ENCODE measurements at places on chromosomes 2 and 18.

GRCh38 chr2:84971510-84972206 lies 697 bp downstream of the KCMF1 start:
- DNase-seq = peak; percentile 32

DNA sequence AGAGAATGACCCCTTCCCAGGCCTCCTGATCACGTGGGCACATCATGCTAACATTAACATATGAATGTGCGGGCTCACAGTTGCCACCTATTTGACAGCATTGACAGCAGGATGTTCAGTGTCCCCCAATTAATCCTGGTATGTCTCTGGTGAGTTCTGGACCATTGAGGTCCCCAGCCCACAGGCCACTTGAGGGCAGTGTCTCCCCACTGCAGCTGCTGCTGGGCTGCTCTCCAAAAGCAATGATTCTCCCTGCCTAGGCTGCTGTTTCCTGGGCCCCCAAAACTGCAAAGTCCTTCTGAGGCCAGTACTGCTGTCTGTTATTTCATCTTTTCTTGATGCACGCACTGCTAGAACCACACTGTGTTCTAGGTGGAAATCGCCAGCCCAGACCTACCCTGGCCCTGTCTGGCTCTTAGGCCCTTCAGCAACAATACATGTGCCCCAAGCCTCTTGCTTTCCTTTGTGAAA lies 52.7 kb upstream of the MAPK4 start:
- DNase-seq = no peak

- DNase-seq = no peak
These were observed 192.5 kb downstream of the HAUS1 start for GRCh38 chr18:46296656-46297055.

- no peak for DNase-seq
These were observed 451.2 kb downstream of the CNTNAP5 start for GRCh38 chr2:124476291-124476690.

- DNase-seq = no peak
These were observed 19.8 kb downstream of the RPRD1A start for GRCh38 chr18:36047521-36047920.

GRCh38 chr2:124913868-124914267 lies 888.8 kb downstream of the CNTNAP5 start:
- DNase-seq = no peak

DNA sequence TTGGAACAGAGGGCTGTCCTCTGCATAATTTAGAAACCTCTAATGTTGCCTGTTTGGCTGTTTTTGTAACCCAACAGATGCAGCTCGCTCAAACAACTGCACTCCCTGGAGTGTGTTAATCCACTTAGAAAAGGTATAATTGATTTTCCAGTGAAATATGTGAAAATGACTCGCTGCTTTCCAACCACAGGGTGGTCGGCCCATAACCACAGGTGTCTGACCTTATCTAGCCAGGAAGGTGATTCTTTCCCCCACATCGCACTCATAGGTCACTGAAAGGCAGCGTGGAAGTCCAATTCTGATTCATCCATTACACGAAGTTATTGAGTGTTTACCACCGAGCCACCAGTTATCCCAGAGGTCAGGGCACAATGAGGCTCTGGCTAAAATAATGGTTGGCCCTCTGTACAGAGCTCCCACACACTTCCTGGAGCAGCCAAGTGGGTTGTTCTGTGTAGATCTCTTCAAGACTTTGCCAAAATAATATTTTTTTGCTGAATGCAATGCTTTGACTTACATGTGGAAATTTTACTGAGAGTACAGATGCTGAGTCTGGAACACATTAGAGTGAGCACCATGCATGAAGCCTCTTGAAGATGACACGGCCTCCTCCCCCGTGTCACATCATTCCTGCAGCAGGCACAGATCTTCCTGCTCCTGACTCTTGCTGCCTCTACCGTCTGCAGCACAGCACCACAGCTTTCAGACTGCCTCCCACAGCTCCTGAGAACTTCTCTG lies 396.2 kb downstream of the ZNF516 start:
- no peak for DNase-seq

GRCh38 chr2:127675331-127676261 lies at the start of gene LIMS2:
Gene LIMS2, minus strand, starts transcription at chr2:127675530. Its CDS starts 506 bp downstream, at chr2:127675024.
- no peak for DNase-seq

- no peak for DNase-seq
These were observed 52.6 kb upstream of the DAPL1 start for GRCh38 chr2:158742536-158742935.

DNA sequence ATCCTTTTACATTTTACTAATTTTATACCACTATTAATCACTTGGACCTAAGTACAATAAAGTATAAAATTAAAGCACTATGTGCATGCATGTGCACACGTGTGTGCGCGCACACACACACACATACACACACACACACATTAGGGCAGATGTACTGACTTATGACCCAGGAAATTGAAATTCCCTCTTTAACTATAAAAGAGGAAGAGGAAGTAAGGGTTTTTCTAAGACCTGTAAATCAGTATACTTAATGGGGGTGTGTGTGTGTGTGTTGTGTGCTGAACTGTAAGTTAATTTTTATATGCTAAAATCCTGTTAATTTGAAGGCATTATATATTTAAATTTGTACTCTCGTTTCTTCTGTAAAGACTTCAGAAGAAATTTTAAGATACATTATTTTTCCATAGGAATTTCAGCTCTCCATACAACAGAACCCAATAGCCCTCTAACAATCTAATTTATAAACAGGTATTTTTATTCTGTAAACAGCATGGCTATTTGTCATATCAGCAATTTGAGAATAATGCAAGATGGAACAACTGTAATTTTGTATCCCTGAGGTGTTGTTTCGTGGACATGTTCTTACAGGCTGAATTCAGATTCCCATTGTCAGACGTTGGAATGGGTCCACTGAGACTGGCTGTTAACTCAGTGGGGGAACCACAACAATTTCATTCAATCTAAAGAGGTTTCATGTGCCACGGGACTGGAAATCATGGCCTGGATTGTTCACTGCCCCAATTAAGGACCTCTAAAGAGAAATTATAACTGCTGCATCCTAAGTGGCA lies 90.9 kb downstream of the PLA2R1 start:
- DNase-seq = no peak

DNA sequence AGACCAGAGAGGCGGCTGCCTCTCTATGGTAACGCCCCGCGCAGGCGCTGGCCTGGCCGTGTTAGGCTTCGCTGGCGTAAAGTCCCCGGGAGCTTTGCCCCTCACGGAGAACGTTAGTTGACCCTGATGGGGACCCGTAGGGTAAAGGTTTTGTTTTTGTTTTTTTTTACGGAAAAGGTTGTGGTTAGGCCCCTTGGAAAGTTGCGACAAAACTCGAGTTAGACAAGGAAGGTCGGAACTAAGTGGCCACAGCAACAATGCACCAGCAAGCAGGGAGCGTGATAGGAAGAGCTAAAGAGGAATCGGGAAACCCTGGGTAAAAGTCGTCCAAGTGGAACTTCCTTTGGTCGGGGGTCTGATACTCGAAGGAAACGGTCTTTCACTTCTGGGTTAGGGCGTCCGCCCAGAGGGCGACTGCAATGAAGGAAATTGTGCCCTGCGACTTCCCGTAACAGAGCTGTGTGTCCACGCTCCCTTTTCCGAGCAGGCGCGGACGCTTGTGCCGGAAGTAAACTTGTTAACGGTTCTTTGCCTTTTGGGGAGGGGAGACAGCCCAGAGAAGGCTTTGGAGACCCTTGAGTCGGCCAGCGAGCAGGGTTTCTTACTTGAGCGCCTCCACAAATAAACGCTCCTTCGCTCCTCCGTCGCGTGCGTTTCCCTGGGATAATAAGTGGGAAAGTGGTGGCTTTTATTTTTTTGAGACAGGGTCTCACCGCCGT lies 493 bp upstream of the CLASP1 start:
- DNase-seq = peak; percentile 92

- DNase-seq = no peak
These were observed 83.3 kb downstream of the EML4 start for GRCh38 chr2:42252464-42252863.

DNA sequence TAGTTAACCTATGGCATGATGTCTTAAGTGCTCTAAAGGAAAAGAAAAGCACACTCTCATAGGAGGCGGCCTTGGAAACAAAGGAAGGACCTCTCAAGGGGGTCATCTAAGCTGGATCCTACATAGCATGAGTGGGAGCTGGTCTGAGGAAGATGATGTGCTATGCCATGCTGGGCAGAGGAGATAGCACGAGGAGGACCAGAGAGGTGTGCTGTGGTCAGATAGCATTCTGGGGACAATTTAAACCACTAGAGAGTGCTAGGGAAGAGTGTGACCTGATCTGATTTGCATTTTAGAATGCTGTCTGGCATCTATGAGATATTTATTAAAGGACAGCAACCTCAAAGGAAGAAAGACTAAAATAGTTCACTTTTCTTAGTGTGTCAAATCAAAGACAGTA lies 910.1 kb upstream of the CELF4 start:
- no peak for DNase-seq

- no peak for DNase-seq
These were observed 31.9 kb downstream of the TMEM131 start for GRCh38 chr2:97963880-97964279.

DNA sequence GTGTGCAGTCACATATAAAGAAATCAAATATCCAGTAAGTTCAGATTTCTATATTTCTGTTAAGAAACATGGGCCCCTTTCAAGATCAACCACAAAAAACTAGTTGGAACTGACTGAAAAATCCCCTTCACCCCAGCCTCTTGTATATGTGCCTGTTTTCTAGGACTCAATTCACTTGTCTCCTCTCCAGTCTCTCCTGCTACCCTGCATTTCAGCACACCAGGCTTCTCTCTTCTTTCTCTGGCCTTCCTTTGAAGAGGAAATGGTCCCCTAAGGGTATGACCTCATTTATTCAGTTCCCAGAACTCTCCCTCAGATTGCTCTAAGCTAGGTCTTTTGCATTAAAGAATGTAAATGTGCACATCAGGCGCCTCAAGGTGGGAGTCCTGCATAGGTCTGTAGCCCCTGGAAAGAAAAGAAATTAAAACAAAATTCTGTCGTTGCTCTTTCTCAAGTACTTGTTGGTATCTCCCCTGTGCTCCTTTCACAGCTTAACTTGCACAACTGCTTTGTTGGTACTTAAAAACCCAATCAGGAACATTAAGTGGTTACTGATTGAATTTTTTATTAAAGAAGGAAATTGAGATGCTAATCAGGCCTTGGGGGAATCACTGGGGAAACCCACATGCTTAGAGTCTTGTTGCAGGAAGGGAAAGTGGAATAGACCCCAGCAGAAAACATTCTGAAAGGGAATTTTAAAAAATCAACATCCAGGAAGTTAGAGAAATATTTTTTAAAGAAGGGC lies 278.4 kb downstream of the AGPS start:
- no peak for DNase-seq

- no peak for DNase-seq
These were observed 137.1 kb upstream of the CCDC68 start for GRCh38 chr18:55096263-55096951.

- no peak for DNase-seq
These were observed 24.4 kb downstream of the SERTAD2 start for GRCh38 chr2:64629329-64629781.

- no peak for DNase-seq
These were observed 83.9 kb downstream of the MARCO start for GRCh38 chr2:119025762-119026351.
